ENCODE measurements at places on chromosomes 6 and 20.

DNA sequence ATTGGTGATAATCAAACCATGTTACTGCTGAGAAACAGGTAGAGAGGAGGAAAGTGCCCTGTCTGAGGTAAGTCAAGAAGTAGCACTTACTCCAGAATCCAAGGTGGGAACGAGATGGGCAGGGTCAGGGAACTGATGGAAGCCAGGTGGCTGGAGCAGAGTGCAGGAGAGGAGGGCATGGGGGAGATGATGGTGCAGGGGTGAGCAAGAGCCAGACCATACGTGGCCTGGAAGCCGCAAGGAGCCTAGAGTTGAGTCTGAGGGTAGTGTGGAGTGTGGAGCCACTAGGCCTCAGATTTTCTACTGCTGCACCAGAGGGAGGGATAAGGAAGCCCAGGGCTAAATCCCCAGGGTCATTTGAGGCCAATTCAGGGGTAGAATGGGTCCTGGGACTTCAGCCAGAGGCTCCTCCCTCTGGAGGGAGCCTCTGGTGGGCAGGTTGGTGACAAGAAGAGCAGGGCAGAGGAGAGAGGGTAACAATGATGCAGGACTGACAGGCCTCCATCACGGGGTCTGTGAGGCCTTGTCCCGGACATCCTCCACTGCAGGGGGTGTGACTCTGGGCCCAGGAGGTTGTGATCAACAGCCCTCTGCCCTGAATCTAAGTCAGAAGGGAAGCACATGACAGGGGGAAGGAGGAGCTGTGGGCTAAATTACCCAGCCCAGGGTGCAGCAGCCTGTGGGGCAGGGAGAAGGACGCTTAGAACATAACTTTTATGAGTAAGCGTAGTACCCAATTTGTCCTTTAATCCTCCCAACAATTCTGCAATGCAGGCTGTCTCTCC lies 28.7 kb downstream of the COX4I2 start:
- no peak for DNase-seq

GRCh38 chr6:35461270-35461669 lies 6.9 kb upstream of the RPL10A start:
- DNase-seq = no peak

DNA sequence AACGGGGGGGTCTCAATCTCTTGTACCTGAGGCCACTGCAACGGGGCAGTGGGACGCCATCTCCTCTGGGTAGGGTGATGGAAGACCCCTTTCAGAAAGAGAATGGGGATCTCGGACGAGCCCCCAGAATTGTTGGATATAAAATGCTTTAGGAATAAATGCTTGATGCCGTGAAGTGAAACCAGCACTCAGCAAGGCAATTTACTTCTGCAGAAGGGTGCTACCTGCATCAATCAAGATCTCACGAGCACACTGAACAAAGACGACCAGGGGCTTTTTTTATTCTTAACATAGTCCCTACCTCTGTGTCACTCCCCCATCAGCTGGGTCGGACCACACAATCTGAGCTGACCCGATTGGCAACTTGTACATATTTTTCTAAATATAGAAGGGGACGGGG lies 203.6 kb upstream of the TBX18 start:
- DNase-seq = no peak

- no peak for DNase-seq
These were observed 225.9 kb downstream of the MAFB start for GRCh38 chr20:40463171-40463570.

DNA sequence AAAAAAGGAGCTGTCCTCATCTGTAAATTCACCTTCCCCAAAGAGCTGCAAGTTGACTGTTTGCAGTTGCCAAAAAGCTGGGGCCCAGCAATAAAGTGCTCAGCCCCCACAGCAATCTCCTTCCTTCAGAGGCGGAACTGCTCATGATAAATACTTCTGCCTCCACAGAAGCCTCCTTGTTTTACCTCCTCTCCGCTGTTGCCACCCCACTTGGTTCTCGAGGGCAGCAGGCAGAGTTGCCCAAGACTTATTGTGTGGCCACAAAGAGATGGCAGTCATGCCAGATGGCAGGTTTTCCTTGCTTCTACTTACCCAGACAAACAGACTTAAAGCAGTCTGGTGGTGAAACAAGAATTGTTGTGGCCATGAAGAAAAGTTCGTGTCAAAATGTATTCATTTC lies 66.3 kb downstream of the SLX4IP start:
- DNase-seq = no peak

DNA sequence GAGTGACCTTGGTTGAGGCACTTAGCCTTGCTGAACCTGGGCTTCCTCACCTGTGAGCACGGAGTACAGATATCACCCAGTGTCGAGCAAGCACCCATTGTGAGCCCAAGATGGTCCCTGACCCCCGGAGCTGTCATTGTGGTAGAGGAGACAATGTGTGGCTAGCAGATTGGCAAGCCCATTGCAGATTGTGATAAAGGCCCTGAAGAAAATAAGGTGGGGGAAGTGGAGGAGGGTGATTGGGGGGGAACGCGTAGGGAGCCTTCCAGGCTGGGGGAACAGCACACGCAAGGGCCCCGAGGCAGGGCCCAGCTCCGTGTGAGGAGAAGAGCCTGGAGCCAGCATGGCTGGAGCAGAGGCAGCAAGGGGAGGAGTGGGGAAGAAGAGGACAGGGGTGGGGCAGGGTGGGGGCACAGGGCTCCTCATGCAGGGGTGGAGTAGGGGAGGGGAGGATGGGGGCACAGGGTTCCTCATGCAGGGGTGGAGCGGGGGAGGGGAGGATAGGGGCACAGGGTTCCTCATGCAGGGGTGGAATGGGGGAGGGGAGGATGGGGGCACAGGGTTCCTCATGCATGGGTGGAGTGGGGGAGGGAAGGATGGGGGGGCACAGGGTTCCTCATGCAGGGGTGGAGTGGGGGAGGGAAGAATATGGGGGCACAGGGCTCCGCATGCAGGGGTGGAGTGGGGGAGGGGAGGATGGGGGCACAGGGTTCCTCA lies 7.0 kb downstream of the CEBPB start:
- no peak for DNase-seq

GRCh38 chr6:37334047-37334446 lies 19.7 kb upstream of the RNF8 start:
- DNase-seq = no peak

GRCh38 chr6:37339741-37340638 lies 13.8 kb upstream of the RNF8 start:
- DNase-seq = no peak

DNA sequence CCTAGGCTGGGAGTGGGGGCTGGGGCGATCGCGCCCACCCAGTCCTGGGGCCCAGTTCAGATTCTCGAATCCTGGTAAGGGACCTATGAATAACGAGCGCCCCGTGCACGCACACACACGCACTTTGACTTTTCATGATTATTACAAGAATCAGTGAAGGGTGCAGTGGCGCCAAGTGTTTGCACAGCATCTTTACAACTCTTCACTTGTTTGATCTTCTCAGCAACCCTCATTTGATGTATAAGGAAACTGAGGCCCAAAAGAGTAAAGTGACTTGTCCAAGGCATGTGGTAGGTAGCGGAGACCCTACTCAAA lies 863 bp upstream of the LRFN2 start:
- DNase-seq = no peak

DNA sequence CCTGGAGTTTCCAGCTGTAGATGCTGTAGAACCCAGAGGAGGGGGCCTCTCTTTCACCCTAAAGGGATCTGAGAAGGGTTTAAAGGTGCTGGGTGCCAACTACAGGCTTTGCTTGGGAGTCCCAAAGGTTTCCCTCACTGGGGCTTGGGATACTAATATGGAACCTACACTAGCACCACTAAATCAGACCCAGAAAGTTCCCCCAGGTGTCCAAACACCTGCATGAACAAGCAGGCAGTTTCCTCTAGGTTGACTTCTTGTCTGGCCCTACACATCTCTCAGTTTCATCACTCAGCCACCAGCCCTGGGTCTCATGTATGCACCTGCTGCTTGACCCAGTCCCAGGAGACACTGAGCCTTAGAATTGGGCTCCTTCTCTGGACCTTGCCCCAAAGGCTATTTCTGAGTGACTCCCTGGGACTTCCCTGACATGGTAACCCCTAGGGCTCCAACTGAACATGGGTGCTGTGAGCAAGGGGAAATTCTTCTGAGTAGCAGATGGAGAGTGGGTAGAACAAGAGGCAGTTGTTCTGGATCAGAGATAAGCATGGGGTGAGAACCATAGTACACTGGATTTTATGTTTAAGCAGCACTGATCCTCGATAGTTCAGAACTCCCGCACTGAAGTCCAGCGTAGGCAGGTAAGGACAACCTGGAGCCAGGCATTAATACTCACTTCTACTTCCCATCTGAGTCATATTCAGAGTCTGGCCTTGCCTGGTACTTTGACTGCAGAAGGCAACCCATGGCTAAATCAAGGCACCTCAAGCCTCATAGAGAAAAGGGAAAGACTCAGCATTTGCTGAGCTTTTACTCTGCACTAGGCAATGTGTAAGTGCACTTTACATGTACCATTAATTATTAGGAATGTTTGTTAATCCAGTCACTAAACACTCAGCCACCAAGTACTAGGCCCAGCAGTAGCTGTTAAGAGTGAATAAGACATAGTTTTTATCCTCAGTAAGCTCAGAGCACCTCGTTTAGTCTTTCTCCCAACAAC lies 16.8 kb downstream of the BCL2L1 start:
- no peak for DNase-seq

DNA sequence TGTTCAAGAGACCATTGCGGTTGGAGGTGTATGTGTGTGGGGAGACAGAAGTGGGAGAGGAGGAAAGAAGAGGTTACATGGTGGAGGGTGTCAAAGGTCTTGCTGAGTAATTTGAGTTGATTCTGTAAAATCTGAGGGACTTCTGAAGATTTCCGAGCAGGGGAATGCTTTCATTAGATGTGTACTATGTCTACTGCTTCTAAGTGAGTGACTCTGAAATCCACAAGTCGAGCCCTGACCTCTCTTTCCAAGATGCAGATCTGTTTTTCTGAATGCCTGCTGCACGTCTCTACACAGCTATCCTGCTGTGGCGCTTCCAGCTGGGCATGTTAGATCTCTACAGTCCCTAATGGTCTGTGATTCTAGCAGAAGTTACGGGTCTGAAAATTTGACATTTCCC lies 209.8 kb downstream of the ATXN1 start:
- DNase-seq = no peak

Measured in islet precursor cell (in vitro differentiated cells).